ENCODE measurements at places on chromosomes 1 and 21.

DNA sequence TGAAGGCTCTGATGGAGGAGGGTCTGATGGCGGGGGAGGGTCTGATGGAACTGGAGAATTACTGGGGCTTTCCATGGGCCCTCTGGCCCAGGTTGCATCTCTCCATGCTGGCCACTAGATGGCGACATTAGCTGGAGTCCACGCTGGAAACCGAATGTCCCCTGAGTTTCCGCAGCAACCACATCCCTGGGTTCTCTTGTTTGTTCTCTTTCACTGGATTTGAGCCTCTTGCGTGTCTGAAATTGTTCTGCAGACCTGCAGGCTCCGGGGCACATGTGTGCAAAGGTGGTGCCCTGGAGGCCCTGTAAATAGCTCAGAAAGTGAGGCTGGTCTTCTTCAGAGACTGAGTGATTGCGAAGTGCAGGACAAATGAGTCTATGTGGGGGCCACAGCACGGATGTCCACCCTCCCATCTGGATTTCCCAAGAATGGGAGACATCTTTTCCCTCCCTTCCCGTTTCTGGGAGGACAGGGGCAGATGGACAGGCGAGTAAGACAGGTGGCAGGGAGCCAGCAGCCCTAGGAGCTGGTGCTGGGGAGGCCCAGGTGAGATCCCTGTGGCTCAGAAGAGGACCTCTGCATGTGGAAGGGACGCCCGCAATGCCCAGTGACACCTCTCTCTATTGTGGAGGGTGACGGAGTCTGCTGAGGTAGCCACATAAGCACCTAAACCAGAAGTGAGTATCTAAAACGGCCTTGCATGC is 73.2 kb upstream of the ABCG1 start:
- DNase-seq: peak; percentile 63

DNA sequence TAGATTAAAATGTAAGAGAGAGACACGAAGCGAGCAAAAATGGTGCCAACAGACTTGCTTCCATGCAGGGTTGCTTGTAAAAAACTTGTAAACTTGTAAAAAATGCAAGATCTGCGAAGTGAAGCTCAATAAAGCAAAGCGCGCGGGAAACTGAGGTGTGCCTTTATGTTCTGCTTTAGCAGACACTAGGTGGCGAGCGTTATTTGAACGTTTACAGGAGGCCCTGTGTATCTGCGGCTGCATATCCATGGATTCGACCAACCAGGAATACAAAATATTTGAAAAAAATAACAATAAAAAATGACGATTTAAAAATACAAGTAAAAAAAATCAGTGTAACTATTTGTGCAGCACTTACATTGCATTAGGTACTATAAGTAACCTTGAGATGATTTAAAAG is 1.5 kb downstream of the UBE2G2 start:
- DNase-seq: no peak

DNA sequence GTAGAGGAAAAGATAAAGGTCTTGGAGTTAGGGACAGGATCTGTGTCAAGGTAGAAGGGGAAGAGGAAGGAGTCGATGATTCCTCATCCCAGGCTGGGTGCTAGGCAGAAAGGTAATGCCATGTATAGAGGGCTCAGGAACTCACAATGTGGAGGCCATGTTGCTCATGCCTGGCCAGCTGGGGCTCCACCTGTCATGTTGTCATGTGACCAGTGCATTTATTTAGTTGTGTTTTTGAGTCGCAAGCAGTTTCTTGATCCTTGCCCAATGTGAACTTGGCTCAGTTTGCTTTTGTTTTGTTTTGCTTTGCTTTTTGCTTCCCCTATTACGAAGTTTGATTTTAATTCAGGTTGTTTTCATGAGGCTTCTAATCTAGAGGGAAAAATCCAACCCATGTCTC is 5.7 kb downstream of the CASQ2 start:
- DNase-seq: no peak

DNA sequence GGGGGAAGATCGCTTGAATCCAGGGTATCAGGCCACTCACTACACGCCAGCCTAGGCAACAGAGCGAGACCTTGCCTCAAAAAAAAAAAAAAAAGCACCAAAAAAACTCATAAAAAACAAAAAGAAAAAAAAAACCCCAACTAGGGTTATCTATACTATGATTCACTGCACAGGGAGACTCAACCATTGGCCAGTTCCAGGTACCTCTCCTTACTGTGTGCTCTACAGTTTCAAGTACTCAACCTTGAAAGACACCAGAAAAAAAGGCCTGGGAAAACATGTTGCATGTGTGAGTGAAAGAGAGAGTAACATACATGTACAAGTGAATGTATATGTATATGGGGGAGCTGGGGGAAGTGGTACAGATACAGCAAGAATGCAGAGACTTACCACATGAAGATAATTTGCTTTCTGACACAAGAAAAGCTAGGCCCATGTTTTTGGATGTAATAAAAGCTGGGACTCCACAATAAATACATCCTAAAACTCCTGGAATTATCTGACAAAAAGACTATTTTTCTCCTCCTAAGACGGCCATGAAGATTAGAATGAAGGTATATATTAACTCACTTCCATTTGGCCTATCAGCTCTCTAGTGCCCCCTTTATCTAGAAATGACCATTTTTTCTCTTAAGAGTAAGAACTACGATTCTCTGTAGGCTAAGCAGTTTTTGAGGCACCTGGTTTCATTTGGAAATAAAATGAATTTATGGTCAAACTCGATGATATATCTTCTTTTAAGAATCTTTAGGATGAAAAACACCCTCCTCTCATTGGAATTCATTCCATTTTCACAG is 52.2 kb downstream of the SLC27A3 start:
- DNase-seq: no peak

- no peak for DNase-seq
These were observed 209.1 kb upstream of the COA6 start for GRCh38 chr1:234164098-234164709.

DNA sequence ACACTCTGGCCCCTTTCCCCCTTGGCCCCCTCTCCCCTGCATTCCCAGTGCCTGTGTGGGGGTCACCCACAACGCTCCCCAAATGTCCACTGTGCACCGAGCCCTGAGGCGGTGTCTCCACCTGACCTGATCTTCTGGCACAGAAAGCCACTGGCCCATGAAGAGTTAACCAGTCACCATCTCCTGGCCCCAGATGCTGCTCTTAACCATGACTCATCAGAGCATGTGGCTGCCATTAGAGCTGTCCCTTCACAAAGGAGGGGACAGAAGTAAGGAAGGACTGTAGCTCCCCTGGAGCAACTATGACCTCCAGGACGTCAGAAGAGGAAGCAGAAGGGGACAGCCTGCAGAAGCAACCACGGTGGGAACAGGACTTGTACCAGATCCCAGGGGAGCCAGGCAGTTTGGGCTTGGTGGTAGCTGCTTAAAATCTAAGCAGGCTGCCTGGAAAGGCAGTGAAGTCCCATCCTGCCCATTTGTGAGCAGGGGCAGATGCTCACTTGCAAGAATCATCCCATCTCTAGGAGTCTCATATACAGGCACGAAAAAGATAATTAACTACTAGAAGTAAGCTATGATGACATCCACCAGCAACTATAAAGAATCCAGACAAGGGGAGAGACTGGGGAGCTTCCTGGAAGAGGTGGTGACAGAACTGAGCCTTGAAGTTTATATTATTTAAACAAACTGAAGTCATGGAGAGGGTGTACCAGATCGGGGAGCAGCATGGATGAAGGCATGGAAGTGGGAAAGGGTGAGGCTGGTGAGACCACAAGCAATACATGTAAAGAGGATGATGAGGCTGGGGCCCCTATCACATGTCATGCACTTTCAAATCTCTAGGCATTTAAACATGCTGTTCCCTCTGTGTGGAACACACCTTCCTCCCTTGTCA is 1.1 kb upstream of the TTC39A start:
- no peak for DNase-seq

DNA sequence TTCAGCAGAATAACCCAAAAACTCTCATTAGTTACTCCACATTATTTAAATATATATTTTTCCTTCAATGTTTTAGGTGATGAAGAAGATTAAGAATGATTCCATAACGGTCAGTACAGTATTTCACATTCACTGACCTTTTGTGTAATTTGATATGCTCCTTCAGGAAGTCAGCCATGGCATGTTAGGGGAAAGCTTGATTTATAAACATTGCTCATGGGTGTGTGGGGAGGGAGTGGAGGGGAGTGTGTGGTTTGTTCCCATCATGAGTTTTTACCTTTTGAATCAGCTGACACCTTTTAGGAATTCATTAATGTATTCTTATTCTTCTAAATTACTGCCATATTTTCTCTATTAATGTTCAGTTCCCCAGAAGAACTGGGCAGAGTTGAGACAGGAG is 240.2 kb downstream of the ATG4C start:
- DNase-seq: no peak

GRCh38 chr1:81827942-81828341 is 27.2 kb downstream of the ADGRL2 start:
- DNase-seq: no peak

- no peak for DNase-seq
These were observed 5.8 kb downstream of the CLEC20A start for GRCh38 chr1:178490967-178491366.

GRCh38 chr1:50208315-50208714 is 99.6 kb downstream of the ELAVL4 start:
- no peak for DNase-seq

- no peak for DNase-seq
These were observed 169.6 kb downstream of the DISC1 start for GRCh38 chr1:231796141-231796540.

GRCh38 chr1:70109241-70109640 is 96.1 kb downstream of the LRRC40 start:
- DNase-seq: no peak

DNA sequence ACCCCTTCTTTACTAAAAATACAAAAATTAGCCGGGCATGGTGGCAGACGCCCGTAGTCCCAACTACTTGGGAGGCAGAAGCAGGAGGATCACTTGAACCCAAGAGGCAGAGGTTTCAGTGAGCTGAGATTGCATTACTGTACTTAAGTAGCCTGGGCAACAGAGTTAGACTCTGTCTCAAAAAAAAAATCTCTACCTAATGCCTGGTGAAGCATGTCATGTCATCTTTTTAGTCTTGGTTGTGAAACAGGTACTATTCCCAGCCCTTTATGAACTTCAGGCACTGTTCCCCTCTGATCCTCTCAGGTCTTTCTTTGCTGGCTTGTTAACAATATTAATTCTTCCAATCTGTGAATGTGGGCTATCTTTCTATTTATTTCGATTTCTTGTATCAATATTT is 22.1 kb downstream of the PRRC2C start:
- no peak for DNase-seq

- no peak for DNase-seq
These were observed 1359.6 kb downstream of the PLA2G4A start for GRCh38 chr1:188188317-188188716.

DNA sequence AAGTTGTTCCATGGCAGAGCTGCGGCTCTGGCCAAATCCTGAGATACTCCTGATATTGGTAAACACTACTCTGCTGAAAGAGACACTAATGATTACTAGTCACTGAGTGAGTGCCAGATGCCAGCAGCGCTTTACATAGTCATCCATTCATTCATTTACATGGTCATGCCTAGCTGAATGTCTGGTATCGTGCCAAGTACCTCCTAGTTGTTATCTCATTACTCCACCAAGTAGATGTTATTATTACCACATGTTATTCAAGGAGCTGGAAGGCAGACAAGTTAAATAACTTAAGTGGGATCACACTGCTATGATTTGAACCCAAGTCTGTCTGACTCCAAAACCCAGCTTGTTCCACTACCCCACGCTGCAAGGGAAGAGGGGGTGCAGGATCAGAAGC is 4.7 kb downstream of the OLFML2B start:
- no peak for DNase-seq

- DNase-seq: no peak
These were observed 73.2 kb downstream of the MAN1C1 start for GRCh38 chr1:25689686-25690381.

DNA sequence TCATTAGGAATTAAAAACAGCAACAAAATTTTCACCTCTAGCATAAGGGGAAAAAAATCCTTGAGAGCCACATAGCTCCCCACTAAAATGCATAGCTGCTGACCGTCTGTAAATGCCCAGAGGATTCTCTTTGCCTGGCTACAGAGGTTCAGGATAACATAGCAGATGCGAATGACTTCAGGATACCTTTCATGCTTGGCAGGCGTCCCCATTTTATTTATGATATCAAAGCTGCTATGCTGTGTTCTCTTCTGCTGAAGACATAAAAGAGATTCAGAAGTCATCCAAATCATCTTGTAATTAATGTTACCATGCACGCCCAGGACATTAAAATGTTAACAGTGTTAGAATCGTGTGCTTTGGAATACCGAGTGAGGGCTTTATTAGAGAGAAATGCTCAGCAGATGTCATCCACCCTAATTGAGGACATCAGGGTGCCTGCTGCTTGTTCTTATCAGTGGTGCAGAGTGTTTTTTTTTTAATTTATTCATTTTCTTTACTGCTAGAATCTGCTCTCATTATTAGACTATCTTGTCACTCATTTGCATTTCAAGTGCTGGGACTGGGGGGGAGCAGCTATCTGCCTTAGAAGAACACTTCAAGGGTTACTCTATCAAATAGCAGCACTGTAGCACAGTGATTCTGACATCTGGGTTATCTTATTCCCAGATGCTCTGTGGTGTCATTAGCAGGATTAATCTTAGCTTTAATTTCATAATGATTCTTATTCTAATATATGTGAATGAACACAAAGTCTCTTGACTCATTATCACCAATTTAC is 139.5 kb downstream of the ZNF326 start:
- no peak for DNase-seq

- DNase-seq: no peak
These were observed 122.3 kb upstream of the ADAR start for GRCh38 chr1:154730259-154730658.

DNA sequence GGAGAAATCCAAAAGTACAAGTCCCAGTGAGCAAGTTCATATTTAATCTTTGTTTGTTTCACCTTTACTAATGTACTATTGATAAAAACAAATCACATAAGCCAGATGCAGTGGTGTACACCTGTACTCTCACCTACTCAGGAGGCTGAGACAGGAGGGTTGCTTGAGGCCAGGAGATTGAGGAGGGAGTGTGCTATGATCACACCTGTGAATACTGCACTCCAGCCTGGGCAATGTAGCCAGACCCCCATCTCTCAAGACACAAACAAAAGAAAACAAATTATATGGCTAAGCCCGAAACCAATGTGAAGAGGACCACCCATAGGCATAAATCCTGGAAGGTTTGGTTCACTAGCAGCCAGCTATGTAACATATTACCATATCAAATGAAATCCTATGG is 9.6 kb upstream of the USP24 start:
- no peak for DNase-seq

- DNase-seq: no peak
These were observed 16.9 kb downstream of the SLC2A1 start for GRCh38 chr1:42941640-42942330.
